Hematopoietic multipotent progenitor cell treated with erythropoietin and hydrocortisone succinate and interleukin-3 and kit ligand, for 8 days (in vitro differentiated cells): ENCODE measurements at places on chromosomes 16 and 17.

- DNase-seq = no peak
Measured at GRCh38 chr16:23700509-23700908, 12.5 kb downstream of the ERN2 start.

- no peak for DNase-seq
Measured at GRCh38 chr17:27247071-27247957, 46.6 kb upstream of the WSB1 start.

- DNase-seq = no peak
Measured at GRCh38 chr16:26777821-26778220, 288.9 kb upstream of the C16orf82 start.

DNA sequence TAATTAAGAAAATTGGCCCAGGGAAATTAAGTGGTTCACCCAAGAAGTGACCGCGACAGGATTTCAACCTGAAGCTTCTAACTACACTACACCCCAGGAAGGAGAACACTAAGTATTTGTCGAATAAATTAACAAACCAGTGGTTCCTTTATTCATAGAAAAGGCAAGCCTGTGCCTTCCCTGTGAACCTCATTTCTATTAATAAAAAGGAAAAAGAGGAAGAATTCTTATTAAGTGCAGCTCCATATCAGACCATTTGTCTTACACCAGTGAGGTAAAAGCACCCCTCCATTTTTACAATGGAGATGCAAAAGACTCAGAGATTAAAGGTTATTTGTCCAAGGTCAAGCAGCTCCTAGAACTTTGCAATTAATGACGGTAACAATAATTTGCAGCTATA lies 1.7 kb downstream of the COPS3 start:
- no peak for DNase-seq

DNA sequence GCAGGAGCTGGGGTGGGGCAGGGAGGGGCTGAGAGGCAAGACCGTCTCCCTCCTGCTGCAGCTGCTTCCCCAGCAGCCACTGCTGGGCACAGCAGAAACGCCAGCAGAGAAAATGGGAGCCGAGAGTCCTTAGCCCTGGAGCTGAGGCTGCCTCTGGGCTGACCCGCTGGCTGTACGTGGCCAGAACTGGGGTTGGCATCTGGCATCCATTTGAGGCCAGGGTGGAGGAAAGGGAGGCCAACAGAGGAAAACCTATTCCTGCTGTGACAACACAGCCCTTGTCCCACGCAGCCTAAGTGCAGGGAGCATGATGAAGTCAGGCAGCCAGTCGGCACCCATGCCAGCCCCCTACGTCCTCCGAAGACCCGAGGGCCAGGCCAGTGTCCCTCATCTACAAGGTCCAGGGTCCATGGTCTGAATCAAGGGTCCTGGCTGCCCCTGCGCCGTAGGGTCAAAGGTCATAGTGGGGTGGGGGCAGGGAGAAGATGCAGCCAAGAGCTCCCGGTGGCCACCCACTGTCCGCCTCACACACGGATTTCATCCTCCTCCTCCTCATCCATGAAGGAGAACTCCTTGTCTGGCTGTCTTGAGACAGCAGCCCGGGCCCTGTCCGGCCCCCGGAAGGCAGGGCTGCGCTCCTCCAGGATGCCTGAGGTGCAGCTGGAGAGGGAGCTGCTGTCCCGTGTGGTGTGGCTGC lies 23.4 kb upstream of the CPSF4L start:
- no peak for DNase-seq

- DNase-seq = no peak
Measured at GRCh38 chr17:70483624-70484023, 314.3 kb downstream of the KCNJ2 start.

GRCh38 chr16:85912211-85912974 lies 13.4 kb downstream of the IRF8 start:
- DNase-seq = no peak

DNA sequence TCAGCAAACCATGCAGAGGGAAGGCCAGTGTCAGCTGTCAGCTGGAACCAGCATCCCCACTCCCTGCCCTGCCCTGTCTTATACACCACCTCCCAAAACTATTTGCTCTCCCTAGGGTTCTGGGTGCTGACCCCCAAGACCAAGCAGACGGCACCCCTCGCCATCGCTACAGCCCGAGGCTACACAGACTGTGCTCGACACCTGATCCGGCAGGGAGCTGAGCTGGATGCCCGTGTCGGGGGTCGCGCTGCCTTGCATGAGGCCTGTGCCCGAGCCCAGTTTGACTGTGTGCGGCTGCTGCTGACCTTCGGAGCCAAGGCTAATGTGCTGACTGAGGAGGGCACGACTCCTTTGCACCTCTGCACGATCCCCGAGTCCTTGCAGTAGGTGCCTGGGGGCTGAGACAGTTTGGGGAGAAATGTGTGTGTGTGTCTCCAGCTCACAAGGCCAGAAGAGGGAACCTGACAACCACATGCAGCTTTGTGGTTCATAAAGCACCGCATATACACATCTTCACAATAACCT lies 1.5 kb downstream of the ASB16 start:
- DNase-seq = no peak
